ENCODE measurements at places on chromosomes 2 and 18.

- no peak for DNase-seq
These were observed 370.4 kb downstream of the MTX2 start for GRCh38 chr2:176639671-176640070.

- no peak for DNase-seq
These were observed 111.1 kb downstream of the PXDN start for GRCh38 chr2:1633092-1633671.

- no peak for DNase-seq
These were observed 80.6 kb upstream of the EML6 start for GRCh38 chr2:54642677-54643430.

GRCh38 chr2:231902598-231902997 is 23.6 kb downstream of the NPPC start:
- DNase-seq: no peak

GRCh38 chr2:102304711-102305611 is 6.4 kb upstream of the IL1RL1 start:
- no peak for DNase-seq

DNA sequence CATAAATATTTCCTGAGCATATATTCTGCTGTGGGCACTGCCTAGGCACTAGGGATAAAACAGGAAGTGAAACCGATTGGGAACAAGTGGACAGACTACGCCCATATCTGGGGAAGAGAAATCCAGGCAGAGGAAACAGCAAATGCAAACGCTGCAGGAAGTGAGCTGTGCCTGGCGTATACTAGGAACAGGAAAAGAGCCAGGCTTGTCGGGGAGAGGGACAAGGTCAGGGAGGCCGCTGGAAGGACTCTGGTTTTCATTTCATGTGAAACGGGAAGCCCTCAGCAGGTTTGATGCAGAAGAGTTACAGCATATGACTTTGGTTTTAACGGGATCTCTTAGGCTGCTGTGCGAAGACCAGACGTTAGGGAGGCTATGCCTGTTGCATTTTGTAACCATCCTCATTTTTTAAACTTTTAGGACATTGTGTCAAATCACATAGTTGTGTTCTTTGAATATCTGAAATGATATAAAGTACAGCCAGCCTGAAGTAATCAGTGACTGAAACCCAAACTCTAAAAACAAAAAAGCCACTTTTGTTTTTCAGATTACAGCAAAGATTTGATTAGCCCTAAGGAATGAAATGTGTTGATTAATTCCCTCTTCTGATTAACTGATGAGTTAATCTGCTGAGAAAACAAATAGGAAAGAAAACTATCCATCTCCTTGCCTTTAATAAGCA is 110.2 kb upstream of the PIEZO2 start:
- no peak for DNase-seq

- DNase-seq: no peak
These were observed 33.7 kb downstream of the MREG start for GRCh38 chr2:215979620-215980019.

DNA sequence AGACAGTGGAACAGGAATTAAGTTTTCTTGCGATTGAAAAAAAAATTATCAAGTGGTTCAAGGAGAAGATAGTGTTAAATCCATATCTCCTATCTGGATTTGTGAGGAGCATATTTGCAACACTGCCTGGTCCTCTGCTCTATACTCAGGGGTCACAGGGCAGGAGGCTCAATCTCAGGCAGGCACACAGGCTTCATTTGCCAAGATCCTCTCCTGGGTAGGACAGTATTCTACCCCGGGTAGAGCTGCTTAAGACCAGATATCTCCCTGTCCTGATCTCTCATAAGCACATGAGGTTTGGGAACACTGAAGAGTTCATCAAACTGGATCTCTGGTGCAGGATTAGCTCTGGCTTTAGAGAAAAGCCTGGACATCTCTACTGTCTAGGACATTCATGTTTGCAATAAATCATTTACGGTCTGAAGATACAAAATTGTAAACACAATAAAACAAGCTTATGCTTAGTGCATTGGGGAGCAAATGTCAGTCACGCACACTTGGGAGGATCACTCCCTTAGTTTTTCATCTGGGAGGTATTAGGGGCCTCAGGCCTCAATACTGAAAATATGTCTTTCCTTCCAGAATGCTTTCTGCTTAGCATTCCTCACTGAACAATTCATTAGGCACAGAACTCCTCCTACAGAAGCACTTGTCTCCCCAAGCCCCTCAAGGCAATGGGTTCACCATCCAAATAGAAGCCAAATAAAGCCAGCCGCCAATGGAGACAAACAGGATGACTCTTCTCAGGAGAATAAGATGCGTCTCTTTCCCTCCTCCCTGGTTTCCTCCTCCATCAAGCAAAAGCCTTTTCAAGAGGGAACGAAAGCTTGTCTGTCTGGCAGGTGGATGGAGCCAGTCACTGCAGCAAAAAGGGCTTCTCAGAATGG is 34.1 kb upstream of the LCLAT1 start:
- DNase-seq: no peak

DNA sequence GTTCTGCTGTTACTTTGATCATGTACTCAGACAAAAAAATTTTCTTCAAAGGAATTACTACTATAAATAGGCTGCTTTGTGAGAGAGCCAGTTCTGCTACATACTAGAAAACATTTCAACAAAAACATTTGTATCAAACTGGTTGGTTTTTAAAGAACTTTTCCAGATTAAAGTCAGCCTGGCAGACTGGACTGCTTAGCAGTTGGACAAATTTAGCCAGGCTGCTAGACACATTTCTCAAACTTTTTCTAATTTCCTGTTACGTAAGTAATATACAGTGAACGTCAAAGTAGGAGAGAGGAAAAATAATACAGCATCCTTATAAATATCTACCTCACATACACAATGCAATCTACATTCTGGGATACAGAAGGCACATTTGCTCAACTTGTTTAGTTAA is 109.5 kb downstream of the SP3 start:
- DNase-seq: no peak

DNA sequence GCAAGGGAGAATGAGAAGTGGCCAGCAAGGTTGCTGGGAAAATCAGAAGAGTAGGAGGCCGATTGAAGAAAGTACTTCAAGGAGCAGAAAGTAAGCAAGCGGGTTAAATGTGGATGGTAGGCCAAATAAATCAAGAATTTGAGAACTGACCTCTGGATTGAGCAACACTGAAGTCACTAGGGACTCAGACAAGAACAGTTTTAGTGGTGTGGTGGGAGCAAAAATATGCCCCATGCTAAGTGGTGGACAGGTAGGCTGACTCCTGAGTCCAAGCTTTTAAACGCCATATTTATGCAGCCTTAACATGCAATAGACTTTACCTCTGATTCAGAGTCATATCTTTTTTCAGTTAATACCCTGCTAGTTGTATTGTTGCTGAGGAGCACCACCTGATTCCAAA is 4.5 kb downstream of the TRABD2A start:
- DNase-seq: no peak

DNA sequence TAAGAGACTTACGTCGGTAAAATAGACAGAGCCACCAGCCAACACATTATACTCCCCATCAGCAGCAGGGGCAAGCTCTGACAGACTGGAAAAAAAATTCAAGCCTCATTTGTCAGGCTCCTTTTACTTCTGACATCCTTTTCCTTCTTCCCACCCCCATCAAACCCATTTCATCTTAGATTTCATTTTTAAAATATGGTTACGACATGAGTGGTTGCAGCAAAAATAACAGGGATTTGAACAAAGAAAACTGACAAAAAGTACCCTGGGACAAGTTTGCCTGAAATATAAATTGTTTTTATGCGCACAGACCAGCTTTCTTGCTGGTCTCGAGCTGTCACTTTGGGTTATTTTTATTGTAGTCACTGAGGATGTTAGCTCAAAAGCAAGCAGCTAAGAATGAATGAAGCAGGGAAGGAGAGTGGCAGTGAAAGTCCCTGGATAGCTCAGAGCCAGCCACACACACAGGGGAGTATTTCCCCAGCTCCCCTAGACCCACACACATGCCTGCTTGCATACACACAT is 30.7 kb upstream of the LINC00305 start:
- DNase-seq: no peak

- DNase-seq: no peak
These were observed 54.0 kb upstream of the GPR75 start for GRCh38 chr2:53913721-53914120.

DNA sequence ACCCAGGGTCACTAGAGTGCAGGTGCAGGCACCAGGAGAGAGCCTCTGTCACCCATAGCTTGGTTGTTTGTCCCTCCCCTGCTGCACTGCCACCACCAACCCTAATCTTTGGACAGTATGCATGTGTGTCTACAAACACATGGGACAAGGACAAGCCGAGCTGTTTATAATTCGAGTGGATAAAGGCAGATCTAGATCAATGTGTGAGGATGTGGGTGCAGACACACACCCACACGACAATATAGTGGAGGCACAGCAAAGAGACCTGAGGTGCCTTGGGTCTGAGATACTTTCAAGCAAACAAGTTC is 199.2 kb downstream of the TNS1 start:
- no peak for DNase-seq

GRCh38 chr2:213259266-213259665 is 25.0 kb upstream of the SPAG16 start:
- no peak for DNase-seq

GRCh38 chr2:103823847-103824246 is 1030.1 kb upstream of the POU3F3 start:
- no peak for DNase-seq

- no peak for DNase-seq
These were observed 238.5 kb upstream of the ERBB4 start for GRCh38 chr2:212777020-212777491.

GRCh38 chr2:97907369-97908100 is 88.2 kb downstream of the TMEM131 start:
- DNase-seq: no peak

DNA sequence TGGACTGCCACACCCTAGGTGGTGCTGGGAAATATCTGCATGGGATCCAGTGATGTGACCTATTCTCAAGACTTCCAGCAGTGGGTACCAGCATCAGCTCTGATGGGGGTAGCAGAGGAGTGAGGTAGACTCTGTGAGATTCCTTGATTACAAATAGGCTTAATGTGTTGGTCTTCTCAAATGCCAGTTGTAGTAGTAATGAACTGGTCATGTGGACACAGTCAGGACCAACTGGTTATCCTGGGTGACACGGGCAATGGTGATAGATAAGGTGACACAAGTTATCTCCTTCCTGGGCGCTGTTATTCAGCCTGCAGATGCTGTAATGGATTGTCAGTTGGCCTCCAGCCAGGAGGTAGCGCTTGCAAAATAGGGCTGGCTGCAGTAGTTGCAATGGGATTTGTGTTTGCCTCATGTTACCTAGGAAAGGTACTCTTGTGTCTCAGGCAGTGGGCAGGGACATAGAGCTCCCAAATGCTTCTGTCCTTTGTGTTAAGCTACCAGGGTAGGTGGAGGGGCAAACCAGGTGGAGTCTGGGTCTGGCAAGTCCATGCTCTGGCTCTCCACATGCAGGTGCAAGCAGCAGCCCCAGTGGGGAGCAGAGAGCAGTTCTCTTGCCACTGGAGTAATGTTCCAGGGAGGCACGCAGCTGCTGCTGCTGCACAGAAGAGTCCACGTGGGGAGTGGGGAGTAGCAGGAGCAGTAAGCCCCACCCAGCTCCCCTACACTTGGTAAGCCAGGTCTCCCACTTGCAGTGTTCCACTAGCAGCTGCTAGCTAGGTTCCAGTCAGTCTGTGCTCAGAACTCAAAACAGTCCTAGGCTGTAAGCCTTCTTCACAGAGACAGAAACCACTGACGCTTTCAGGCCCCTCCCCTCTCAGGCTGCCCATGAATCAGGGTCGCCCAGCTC is 505.4 kb upstream of the DDX18 start:
- no peak for DNase-seq

DNA sequence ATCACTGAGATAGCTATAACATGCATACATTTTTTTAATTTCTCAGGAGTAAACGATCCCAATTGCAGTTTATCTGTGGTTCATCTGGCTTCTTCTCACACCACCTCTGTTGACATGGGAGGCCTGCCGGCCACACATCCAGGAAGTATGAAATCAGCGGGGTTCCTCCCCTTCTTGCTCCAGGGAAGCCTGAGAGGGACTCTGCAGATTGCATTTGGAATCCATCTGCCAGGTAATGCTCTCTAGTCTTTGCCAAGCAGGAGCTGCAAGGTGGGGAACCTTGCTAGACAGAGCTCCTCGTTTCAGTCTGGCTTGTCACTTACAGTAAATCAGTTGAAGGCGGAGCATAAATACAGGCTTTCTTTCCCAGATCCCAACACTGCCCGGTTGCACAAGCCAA is 49.9 kb downstream of the SOX11 start:
- DNase-seq: no peak

DNA sequence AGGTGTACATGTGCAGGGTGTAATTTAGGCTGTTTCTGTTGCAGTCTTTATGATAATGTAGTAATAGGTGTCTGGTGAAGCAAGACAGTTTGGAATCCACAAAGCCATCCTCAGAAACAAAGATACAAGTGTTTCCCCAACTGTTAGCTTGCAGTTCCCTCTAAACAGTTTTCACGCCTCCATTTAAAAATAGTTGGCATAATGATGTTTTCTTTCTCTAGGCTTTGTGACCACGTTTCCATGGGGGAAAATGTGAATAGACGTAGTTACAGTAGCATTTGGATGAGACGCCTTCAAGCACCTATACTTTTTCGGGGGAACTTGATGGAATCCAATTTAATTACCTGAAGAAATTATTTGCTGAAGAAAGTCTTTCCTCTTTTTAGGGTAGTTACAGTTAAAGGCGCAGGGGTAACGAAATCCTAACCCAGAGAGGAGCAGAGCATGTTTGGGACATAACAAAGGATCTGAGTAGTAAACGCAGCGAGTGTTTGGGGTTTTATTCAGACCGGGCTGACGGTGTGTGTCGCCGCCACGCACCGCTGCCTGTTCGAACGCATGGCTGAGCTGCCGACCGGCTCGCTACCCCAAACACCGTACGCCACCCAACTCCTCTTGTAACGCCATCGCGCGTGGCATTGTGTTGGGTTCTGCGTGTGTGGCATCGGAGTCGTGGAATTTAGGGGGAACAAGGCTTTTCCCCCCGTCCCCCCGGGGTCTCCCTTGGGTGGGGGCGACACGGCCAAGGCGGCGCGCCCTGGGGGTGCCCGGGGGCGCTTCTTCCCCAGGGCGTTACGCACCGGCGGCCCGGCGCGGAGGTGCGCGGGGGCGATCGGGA is 681 bp upstream of the NRP2 start:
- DNase-seq: no peak

GRCh38 chr2:158599609-158600008 is 142.9 kb downstream of the PKP4 start:
- no peak for DNase-seq

DNA sequence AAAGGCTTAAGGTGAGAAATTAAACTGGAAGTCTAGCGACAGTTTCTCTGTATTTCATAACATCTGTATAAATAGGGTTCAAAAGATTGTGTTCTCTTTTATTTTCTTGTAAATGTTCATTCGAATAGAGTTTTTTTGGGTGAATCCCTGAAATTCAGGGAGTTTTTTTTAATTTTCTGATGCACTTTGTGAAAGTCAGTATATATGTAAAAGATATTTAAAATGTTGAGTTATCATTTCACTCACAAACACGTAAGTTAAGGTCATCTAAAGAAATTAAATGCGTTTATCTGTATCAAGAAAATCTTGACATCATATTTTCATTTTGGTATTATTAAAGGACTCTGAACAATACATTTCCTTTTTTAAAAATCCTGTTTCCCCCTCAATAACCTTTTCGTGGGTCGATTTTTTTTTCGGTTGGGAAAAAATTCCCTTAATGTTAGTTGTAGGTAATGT is 3.4 kb downstream of the SP9 start:
- no peak for DNase-seq

- no peak for DNase-seq
These were observed 110.8 kb downstream of the MCFD2 start for GRCh38 chr2:46804794-46805193.

All from activated CD8-positive, alpha-beta memory T cell treated with anti-CD3 and anti-CD28 coated beads for 1 hour (primary cell).